ENCODE measurements at places on chromosomes 11 and 22.

GRCh38 chr22:48378673-48379072, 1449.0 kb downstream of the BRD1 start:
- DNase-seq, result no peak

- DNase-seq, result no peak
These were observed 43.4 kb upstream of the MN1 start for GRCh38 chr22:27844656-27845591.

DNA sequence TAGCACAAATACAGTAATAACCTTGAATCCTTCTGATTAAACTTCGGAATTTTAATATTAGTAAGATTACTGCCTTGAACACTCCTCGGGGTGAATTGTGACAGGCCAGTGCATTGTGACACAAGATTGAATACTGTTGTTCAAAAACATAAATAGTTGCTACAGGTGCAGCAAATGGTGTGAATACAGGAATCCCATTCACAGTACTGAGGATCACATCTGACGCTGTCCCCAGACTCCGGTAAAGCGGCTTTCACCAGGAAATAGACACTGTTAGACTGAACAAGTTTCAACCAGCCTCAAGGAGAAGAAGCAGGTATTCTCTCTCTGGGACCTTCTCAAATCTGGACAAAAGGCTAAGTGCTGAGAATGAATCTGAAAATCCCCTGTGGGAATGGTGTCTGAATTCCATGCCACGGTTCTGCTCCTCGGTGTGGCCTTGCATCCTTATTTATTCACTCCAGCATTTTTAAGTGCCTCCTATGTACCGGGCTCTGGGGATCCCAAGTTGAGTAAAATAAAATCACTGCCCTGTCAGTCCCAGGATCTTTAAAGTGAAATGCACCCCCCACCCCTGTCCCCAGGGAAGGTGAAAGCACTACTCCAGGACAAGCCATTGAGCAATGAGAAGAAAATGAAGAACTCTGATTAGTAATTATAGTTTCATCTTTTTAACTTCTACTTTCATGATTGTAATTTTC, 3.4 kb downstream of the LGR4 start:
- no peak for DNase-seq

- DNase-seq, result no peak
These were observed 2125.3 kb upstream of the RAG2 start for GRCh38 chr11:38723361-38723760.

- no peak for DNase-seq
These were observed 496 bp downstream of the EHBP1L1 start for GRCh38 chr11:65576232-65576866.

DNA sequence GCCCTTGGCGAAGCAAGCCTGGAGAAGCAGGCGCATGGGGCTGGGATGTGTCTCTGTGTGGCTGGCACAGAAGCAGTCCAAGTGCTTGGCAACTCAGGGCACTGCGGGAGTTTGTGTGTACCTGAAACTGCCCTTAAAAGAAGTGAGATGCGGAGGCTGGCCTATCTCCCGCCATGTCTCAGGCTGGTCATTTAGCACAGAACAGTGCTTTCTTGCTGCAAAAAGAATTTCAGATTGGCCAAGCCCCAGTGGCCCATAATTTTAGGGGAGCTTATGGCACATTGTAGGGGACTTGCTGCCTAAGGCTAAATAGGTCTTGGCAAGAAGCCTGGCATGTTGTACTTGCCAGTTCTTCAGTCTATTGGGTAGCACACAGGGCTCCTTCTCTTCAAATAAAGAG, 16.4 kb downstream of the EHF start:
- peak; percentile 51 for DNase-seq

DNA sequence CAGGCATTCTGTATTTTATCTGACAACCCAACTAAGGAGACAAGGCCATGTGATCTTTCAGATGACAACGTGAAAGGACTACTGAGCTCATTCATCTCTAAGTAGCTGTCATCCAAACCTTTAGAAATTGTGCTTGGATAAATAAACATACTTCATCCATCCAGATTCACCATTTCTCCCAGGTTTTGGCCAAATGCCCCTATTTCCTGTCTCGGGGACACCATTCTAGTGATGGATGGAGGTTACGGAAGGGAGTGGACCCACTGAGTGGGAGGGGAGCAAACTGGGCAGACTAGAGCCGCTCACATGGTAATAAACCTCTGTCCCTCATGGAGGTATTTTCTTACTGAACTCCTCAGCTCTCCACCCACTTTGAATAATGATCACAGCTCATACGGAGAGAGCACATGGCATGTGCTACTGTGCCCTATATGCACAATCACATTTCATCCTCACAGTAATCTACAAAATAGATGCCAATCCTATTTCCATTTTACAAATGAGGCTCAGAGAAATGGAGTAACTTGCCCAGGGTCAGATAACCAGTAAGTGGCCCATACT, 114.4 kb downstream of the SLC1A2 start:
- no peak for DNase-seq

DNA sequence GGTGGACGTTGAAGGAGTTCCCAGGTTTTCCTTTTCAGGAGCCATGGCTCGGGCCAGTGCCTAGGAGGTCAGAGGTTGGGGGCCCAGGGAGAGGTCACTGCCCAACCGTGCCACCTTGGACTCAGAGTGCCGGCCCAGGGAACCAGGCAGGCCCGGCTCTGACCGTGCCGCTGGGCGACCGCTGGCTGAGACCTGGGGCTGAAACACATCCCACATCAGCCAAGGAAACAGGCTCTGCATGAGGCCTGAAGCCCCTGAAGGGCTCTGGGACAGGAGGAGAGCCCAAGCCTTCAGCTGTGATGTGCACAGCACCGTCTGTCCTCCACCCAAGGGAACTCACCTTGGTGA, 21.9 kb upstream of the RTN4R start:
- DNase-seq, result no peak

DNA sequence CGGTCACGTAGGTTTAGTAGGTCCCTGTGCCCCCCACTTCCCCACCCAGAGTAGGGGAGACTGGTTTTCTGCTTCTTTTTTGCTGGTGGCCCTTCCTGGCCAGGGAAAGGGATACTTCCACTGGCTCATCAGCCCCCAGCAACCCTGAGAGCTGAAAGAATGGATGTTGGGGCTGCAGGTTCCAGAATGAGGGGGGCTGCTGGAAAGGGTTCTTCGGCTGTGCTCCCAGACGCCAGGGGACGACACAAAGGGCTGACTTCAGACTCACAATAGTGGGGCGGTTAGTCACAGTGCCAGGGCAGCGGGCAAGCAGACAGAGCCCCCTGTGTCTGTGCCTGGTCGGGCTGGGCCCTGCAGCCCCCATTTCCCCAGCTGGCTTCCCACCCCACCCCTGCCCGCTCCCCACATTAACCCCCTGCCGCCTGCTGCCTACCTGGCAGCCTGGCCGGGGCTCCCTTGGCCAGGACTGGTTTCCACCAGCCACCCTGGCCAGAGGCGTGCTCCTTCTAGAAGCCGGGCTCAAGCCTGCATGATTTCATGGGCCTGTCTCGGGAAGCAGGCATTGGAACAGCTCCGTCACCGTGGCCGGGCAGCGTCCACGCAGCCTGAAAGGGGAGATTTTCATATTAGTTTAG, 79.1 kb upstream of the WNT7B start:
- peak; percentile 93 for DNase-seq

- DNase-seq, result no peak
These were observed 1.1 kb upstream of the CECR2 start for GRCh38 chr22:17368144-17368543.

- DNase-seq, result no peak
These were observed 51.1 kb upstream of the LMO2 start for GRCh38 chr11:33942954-33943353.

DNA sequence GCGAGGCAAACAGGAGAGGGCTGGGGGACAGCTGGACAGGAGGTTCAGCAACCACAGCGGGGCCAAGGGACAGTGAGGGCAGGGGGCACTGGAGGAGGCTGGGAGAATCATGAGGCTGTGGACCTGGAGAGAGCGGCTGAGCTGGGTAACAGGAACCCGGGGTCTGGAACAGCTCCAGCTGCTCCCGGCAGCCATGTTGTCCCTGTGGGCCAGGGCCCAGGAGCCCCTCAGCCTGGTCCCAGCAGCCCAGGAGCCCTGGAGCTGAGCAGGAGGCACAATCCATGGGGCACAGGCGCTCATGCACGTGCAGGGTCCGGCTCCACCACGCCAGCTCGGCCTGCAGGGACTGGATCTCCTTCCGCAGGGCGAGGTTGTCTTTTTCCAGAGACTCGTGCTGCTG, 7.4 kb downstream of the BATF2 start:
- no peak for DNase-seq

DNA sequence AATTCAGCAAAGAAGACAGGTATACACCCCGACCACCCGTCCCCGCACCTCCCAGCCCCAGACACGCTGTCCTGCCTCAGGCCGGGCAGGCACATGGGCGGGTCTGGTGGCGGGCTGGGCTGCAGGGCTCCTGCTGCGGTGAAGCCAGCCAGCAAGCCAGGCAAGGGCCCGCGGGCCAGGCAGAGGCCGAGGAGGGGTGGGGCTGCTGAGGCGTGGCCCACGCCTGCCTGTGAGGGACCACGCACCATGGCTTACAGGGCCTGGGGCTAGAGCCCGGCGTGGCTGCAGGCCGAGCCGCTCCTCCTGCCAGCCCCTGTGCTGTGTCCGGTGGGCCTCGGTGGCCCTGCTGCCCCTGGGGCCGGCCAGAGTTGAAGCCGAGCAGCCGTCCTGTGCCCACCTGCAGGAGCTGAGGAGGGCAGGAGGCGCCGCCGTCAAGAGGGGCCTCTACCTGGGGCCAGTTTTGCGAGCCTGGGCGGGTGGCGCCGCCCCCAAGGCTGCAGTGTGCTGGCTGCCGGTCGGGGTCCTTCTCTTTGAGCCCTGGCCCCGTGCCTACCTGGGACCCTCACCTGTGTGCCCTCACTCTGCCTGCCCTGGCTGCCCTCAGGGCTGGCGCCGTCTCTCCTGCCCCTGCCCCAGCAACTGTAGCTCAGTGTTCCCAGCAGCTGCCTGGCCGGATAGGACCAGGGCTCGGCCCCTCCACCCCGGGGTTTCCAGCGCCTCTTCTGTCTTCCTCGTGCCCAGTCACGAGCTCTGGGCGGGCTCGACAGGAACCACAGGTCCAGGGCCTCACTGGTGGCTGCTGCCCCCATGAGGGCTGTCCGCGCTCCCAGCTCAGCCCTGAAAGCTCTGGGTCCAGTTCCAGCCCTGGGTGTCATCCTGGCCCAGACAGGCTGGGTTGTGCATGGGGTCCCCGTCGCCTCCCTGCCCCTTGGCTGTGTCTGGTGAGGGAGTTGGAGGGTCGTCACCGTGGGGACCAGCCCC, 38.4 kb downstream of the MOB2 start:
- DNase-seq, result no peak

GRCh38 chr11:33197915-33198727, 36.8 kb upstream of the CSTF3 start:
- no peak for DNase-seq

- DNase-seq, result no peak
These were observed 84.5 kb downstream of the BCR start for GRCh38 chr22:23264610-23265367.

- no peak for DNase-seq
These were observed 842.7 kb upstream of the CCDC90B start for GRCh38 chr11:84128840-84129239.

DNA sequence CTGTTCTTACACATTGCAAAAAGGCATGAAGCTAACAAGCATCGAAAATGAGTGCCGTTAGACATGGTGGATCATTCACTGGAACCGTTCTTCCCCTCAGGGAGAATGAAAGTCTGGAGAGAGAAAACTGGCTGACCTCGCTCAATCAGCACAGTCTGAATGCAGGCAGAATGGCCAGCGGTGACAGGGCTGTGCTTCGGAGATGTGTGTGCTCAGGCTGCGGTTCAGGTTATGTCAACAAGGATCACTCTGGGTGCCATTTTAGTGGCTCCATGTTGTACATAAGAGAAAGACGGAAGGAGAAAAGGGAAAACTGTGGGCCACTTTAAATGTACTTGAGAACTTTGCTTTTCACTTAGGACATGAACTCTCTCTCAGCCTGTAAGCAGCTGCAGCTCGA, 749.8 kb upstream of the ARHGAP42 start:
- no peak for DNase-seq

GRCh38 chr11:97979741-97980140, 1041.0 kb upstream of the CNTN5 start:
- no peak for DNase-seq

- DNase-seq, result no peak
These were observed 7.6 kb upstream of the MICAL2 start for GRCh38 chr11:12102588-12103410.

- no peak for DNase-seq
These were observed 196.0 kb downstream of the TENM4 start for GRCh38 chr11:79244798-79245197.

DNA sequence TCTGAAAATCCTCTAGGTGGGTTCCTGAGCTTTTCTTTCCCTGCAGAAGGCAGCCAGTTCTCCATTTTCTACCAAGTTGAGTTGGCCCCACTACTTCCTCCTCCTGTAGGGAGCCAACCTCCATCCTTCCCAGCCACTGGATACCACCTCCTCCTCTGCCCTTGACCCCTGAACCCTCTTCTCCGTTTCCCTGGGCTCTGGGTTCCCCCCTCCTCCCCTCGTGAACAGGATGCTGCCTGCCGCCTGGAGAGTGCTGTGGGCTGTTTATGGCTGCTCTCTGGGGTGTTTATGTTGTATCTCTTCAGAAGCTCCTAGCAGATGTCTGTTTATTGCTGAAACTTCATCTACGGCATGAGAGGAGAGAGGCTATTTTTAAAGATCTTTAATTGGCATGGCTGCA, 8.6 kb downstream of the MICAL2 start:
- DNase-seq, result no peak

DNA sequence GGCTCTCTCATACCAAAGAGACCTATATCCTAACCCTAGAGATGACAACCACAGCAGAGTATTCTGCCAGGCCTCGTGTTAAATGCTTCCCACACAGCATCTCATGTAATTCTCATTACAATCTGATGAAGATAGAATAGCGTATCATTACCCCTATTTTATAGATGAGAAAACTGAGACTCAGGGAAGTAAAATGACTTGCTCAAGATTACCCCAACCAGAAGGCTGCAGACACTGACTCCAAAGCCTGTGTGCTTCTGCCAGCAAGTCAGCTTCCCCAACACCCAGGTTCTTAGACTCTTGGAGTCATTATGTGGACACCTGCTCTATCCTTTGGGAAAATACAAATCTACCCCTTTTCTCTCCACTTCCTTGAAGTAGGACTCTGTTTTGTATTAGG, 23.6 kb upstream of the TSKU start:
- no peak for DNase-seq

- DNase-seq, result no peak
These were observed 30.6 kb downstream of the IGHMBP2 start for GRCh38 chr11:68934321-68934645.

GRCh38 chr11:130813638-130814037, 102.6 kb downstream of the SNX19 start:
- DNase-seq, result no peak

- no peak for DNase-seq
These were observed 6.8 kb downstream of the ST14 start for GRCh38 chr11:130166457-130166784.

GRCh38 chr22:27307545-27308247, 493.9 kb downstream of the MN1 start:
- no peak for DNase-seq

- no peak for DNase-seq
These were observed 261.4 kb upstream of the ISX start for GRCh38 chr22:34804604-34805003.

Data from caudate nucleus (tissue), 63 donors.